ENCODE measurements at places on chromosomes 2 and 18.

GRCh38 chr2:228040995-228041394 lies 140.5 kb downstream of the SPHKAP start:
- DNase-seq = no peak

- no peak for DNase-seq
These were observed 402.3 kb downstream of the TGIF1 start for GRCh38 chr18:3852321-3852720.

GRCh38 chr2:132581991-132582738 lies 87.8 kb downstream of the LYPD1 start:
- no peak for DNase-seq

DNA sequence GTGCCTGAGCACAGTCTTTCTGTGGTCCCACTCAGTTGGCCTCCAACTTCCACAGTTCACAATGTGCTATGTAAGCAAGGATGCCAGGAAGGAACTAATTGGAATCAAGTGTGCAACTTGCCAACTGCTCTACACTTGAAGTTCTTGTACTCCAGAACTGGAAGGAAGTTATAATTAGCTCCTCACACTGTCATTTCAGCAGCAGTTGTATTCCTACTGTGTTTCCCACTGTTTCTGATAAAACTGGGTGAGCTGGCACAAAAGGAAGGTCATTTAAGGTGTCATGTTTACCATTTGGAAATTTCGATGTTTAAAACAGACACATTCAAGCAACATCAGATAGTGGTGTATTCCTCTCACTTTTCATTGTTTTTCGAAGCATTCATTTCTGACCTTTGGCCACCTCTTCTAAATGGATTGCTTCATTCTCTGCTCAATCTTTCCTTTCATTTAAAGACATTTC lies 84.2 kb downstream of the ANTXR1 start:
- DNase-seq = no peak

- DNase-seq = peak; percentile 94
These were observed at the start of gene CLK1 for GRCh38 chr2:200864176-200865034. Gene CLK1, minus strand, starts transcription at chr2:200864658. Its CDS starts 2,796 bp downstream, at chr2:200861862.

DNA sequence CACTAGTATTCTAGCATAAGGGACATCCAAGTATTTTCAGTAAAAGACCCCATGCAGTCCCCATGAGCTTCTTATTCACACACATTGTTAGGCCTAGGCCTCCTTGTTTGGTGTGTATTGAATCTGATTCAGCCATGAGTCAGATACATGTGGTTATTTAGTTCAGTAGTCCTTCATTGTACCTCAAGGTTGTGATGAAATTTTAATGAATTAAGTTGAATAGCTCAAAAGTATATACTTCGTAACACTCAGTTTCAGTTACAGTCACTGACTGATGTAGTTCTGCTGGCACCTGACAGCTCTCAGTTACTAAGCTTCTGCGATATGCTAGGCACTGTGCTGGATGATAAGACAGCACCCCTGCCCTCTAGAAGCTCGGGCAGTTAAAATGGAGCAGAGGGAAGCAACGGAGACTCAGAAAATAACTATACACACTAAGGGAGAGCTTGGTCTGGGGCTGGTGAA lies 86.4 kb downstream of the XRCC5 start:
- no peak for DNase-seq

- DNase-seq = no peak
These were observed 115.0 kb upstream of the EPB41L5 start for GRCh38 chr2:119897736-119898395.

DNA sequence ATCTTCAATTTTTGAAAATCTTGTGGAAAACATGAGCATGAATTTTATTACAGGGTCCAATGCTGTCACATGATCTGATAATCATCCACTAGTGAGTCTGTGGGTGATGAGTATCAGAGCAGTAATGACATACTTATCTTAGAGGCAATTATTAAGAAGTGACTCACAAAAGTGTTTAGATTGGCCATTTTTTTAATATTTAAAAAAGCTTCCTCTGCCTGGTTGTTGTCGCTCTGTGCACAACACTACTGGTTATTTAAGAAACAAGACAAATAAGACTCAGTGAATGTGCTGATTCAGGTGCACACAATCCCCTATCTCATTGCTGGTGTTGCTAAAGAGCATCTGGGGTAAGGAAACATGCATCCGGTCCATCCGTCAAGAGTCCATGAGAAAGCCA lies 665.8 kb upstream of the ZEB2 start:
- no peak for DNase-seq

GRCh38 chr2:189834059-189834458 lies 49.8 kb downstream of the PMS1 start:
- DNase-seq = no peak

DNA sequence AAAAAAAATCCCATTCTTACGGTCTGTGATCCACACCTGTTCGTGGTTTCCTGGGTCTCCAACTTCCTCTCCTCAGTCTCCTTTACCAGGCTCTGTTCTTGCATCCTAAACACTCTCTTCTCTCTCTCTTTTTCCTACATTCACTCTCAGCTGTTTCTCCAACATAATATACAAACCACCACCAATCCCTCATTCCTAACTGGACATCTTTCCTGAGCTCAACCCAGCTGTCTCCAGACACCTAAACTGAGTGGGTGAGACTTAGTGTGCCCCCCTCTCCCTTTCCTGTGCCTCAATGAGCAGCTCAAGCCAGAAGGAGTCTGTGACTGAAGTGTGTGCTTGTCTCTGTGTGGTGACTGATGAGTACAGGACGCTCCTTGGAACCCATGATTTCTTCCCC lies 59.4 kb downstream of the LIPG start:
- DNase-seq = no peak

- no peak for DNase-seq
These were observed 18.9 kb upstream of the TMEM163 start for GRCh38 chr2:134737671-134738070.

- DNase-seq = no peak
These were observed 28.2 kb downstream of the LAMA1 start for GRCh38 chr18:7089369-7089768.

DNA sequence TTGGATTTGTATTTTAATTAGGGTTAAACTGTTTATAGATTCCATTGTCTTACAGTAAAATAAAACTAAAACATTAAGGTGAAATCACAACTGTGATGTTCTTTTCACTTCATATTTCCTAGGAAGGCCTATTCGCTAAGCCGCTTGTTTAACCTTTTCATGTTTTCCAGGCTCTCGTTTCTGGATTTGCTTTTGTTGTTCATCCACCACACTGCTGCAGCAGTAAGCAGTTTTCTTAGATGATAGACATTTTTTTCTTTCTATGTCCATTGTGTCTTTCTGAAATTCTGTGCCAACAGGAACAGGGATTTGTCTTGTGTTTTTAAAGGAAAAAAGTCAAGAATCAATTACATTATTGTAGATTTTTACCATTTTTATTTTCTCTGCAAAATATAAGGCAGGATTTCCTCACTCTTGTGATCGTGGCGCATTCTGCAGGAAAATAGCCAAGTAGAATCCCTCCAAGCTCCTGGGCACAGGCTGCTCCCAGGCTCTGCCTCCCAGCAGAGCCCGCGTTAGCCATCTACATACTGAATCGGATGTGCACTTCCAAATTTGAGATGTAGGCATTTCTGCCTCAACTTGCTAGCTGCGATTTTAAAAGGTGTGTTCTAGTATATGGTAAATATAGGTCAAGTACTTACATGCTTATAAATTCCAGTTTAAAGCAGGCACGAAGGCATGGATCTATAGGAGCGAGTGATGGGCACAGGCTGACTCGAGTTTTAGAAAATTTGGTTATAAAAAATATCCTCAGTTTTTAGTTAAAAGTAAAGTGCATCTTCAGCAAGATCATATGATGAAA lies 10.2 kb downstream of the TSHZ1 start:
- DNase-seq = no peak

- no peak for DNase-seq
These were observed 46.5 kb downstream of the TPO start for GRCh38 chr2:1459727-1460126.

GRCh38 chr2:37653805-37654378 lies 17.6 kb downstream of the CDC42EP3 start:
- DNase-seq = no peak

- DNase-seq = no peak
These were observed 278.4 kb upstream of the STON1 start for GRCh38 chr2:48251437-48252148.

- no peak for DNase-seq
These were observed 198.7 kb downstream of the LTBP1 start for GRCh38 chr2:33145459-33145858.

GRCh38 chr2:163656622-163657280 lies 79.1 kb downstream of the FIGN start:
- DNase-seq = no peak

GRCh38 chr2:45275242-45275805 lies 266.1 kb upstream of the SIX2 start:
- DNase-seq = peak; percentile 55

DNA sequence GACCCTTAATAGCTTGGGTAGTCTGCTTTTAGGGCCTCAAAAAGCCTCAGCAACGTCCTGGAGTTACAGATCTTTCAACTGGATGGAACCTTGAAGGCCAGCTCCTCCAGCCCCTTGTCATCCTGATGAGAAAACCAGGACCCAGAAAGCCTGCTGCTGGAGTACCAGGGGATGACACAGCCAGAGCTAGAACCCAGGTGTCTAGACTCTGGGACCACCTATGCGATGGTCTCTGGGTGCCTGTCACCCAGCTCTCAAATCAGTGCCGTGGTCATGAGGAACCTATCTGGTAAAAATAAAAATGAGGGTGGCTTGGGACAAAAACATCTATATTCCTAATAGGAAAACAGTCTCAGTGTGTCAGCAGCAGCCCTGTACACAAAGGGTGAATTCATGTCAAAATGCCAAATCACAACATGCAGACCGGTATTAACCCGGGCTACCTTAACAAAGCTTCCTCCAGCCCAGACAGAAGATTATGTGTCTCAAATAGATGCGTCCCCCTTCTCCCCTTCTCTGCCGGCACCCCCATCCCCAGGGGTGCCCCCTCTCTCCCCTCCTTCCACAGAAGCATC lies 28.5 kb downstream of the SMAD7 start:
- DNase-seq = no peak
